ENCODE measurements at places on chromosomes 12 and 14.

- no peak for DNase-seq
Observed at GRCh38 chr12:108804271-108804953, 53.0 kb downstream of the SSH1 start.

- DNase-seq = no peak
Observed at GRCh38 chr14:88016768-88017167, 11.8 kb downstream of the GPR65 start.

- DNase-seq = no peak
Observed at GRCh38 chr12:49198431-49199155, 9.7 kb upstream of the TUBA1A start.

- DNase-seq = no peak
Observed at GRCh38 chr12:132388379-132389015, 59.1 kb upstream of the GALNT9 start.

- DNase-seq = no peak
Observed at GRCh38 chr12:69168828-69169227, 70.5 kb upstream of the CPSF6 start.

DNA sequence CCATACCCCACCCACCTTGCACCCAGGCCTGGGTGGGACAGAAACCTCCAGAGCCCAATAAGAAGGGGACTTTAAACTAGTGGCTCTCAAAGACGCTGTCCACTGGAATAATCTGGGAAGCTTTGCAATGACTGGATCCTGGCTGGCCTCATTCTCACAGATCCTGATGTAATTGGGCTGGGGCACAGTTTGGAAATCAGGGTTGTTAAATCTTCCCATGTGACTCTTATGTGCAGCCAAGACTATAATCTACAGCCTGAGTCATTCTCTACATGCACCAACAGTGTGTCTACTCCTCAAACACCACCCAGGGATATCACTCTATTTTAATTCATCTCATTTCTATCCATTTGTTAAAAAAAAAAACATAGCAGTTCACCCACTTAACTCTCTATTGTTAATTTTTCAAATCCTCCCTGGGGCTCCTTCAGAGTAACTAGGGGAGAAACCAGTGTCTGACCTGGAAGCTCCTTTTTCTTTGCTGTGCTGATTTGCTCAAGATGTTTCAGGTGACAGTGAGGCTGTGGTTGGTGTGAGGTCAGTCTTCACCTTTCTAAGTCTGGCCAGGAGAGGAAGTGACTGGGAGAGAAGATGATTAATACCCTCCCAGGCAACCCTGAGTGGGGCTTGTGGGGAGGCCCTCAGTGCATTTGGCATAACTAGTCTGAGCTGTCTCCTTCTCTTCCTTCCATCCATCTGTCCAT is 211.6 kb upstream of the SFSWAP start:
- DNase-seq = no peak

- no peak for DNase-seq
Observed at GRCh38 chr14:69208666-69209065, 17.4 kb downstream of the EXD2 start.

GRCh38 chr12:67650388-67651131 is 2.0 kb downstream of the DYRK2 start:
- no peak for DNase-seq

DNA sequence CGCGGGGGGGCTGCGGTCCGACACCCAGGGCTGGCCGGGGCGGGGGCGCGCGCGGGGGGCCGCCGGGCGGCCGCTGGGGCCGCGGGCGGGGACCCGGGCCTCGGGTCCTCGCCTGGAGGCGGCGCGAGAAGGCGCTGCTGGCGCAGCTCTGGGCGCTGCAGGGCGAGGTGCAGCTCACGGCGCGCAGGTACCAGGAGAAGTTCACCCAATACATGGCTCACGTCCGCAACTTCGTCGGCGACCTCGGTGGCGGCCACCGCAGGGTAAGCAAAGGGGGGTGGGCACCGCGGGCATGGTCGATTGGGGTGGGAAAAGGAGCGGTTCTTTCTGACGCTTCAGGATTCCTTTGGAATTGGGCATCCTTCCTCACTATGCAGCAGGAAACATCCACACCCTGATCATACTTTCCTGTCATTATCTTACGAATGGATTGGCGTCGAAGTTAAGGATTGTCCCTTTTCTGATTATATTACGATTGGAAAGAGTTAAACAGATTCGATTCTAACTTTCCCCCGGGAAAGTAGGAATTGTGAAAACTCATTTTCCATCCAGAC is 798 bp downstream of the PDZRN4 start:
- no peak for DNase-seq

DNA sequence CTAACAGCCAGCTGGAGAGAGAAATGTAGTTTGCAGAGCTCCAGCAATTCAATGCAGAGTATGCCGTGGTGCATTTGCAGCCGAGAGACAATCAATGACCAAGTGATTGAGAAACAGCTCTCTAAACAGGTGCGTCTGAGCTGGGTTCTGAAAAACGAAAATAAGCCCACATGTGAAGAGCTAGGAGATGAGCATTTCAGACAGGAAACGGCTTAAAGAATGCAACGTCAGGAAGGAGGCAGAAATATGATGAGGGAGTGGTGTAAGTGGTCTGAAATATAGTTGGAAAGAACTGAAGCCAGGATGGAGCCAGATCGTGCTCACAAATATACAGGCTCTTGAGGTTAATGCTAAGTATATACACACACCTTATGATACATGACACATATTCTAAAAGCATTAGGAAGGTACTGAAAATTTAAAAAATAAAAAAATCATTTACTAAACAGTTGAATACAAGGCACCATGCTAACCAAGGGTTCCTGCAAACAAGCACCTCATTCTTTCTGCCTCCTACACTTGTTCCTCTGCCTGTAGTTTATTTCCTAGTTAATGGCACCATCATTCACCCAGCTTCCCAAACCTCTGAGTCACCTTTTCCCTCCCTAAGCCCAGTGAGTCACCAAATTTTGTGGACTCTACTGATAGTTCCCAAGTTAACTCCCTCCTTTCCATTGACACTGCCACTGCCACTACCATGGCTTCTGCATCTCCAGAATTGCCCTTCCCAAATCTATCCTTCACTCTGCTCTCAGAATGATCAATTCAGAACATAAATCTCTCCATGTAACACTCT is 2.3 kb upstream of the GARIN2 start:
- no peak for DNase-seq

GRCh38 chr12:40691913-40692764 is at the start of gene CNTN1:
CNTN1 (plus strand) TSS chr12:40692439.
- DNase-seq = peak; percentile 51

GRCh38 chr14:61281948-61282275 is 774 bp upstream of the TMEM30B start:
- no peak for DNase-seq
